ENCODE measurements at places on chromosomes 3 and 15.

DNA sequence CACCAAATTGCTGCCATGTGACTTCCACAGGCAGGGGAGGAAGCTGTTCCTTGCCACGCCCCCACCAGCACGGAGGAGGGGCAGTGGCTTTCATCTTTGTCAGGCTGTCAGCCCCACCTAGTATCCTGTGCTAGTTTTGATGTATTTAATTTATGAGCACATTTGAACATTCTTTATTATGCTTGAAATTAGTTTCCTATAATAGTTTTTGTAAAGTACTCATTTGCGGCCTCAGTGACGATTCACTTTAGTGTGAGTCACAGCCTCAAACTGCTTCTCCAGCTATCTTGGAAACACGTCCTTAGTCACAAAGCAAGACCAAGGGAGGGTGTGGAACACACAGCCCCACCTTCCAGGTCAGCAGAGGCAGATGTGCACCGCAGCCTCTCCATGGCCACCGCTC, 239.9 kb upstream of the ATP10A start:
- no peak for DNase-seq

DNA sequence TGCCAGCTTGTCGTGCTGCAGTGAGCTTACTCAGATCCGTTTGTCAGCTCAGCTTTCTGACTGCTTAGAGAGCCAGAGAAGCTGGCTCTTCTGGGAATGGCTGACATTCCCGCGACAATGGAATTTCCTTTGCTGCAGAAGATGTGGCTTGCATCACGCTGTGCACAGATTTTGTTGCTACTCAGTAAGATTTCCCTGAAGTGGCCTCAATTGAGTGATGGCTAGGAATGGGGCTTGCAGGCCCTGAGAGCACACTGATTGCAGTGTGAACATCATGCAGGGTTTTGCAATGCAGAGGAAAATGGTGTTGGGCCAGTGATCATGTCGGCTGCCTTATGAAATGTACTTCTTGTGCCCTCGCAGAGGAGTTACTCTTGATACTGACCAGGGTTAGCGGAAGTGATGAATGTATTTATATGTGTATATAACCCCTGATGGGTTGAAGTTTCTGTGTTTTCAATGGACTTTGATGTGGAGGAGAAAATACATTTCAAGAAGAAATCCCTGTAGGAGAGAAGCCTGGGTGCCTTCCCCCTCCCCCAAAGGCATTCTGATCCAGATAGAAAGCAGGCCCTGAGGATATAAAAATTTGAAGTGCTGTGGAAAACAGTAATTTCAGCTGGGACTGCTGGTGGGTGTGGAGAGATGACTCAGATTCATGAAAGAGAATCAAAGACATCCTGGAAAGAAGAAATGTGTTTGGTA, 102.5 kb upstream of the PDZRN3 start:
- no peak for DNase-seq

DNA sequence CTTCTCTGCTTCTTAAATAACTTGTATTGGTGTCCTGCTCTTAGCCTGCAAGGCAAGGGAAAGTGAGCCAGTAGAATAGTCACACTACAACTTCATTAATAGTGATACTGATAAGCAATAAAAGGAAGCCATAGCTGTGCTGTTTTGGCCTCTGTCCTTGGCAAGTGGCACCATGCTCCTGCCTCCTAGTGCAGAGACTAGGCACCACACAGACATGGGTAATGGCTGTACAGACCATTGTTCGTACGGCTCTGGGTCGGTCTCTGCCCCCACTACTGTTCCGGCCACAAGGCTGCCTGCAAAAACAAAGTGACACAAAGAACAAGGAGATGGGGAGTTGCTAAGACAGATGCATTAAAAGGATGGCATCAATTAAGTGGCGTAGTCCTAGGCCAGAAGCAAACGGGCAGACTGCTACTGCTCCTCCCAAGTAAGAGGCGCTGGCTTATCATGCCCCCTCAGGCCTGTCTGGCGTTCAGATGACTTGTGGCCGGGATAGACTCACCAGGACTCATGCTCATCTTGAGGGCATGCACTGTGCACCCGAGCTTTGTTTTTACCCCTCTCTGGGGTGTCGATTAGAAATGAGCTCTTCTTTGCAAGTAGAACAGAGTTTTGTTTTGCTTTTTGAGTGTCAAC, 75.6 kb downstream of the TRAK1 start:
- no peak for DNase-seq

DNA sequence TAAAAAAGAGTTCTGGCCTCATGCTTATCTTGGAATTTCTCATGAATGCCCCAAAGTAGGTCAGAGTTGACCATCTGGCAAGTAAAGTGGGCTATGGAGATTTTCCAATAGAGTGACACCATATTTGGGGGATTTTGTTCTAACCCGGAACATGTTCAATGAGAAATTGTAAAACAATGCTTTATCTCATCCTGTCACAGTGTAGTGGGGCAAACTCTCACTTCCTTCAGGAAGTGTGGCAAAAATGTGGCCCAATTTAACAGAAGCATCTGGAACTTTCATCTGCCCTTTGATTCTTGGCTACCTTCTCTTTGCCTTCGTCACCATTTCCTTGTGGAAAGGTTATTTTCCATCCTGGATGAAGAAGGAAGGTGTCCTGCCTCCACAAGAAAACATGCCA, 70.8 kb downstream of the ADAMTS9 start:
- DNase-seq: no peak

- no peak for DNase-seq
These were observed 198.9 kb upstream of the CTDSPL start for GRCh38 chr3:37662785-37663184.
